ENCODE measurements at places on chromosomes 3 and 15.

DNA sequence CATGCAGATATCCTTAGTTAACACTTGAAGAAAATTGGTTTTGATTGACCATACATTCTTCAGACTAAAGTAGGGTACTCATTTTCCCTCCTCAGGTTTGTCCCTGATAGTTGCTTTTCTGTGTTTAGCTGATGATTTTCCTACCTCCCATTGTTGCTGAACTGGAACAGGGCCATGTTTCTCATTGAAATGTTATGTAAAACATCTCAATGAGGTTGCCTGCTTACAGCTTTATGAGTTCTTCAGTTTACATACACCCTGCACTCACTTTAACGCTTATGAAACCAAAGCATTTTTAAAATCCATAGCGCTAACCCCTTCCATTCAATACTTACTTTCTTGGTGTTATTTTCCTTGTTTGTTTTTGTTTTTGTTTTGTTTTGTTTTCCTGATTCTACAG is 61.9 kb downstream of the HMG20A start:
- no peak for DNase-seq
- H3K4me3 ChIP-seq: no peak overlapping the region
- peak overlapping the region; percentile 96 for H3K27ac ChIP-seq
- peaks cover 2% of the 10 kb centered on the region for H3K27me3 ChIP-seq
- H3K4me1 ChIP-seq: peaks cover 66% of the 10 kb centered on the region

DNA sequence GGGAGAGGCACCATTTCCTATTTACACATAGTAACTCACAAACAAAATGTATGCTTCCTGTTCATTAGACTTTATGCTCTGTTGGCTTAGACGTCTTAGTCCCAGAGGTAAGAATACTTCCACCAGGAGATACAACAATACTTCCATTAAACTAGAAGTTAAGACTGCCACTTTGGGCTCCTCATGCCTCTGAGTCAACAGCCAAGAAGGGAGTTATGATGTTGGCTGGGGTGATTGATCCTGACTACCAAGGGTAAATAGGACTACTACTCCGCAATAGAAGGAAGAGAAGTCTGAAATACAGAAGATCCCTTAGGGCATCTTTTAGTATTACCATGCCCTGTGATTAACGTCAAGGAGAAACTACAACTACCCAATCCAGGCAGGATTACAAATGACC is 43.5 kb upstream of the ABI3BP start:
- no peaks in the 10 kb centered on the region for H3K4me1 ChIP-seq
- no peak overlapping the region for H3K4me3 ChIP-seq
- H3K27ac ChIP-seq: no peak overlapping the region

DNA sequence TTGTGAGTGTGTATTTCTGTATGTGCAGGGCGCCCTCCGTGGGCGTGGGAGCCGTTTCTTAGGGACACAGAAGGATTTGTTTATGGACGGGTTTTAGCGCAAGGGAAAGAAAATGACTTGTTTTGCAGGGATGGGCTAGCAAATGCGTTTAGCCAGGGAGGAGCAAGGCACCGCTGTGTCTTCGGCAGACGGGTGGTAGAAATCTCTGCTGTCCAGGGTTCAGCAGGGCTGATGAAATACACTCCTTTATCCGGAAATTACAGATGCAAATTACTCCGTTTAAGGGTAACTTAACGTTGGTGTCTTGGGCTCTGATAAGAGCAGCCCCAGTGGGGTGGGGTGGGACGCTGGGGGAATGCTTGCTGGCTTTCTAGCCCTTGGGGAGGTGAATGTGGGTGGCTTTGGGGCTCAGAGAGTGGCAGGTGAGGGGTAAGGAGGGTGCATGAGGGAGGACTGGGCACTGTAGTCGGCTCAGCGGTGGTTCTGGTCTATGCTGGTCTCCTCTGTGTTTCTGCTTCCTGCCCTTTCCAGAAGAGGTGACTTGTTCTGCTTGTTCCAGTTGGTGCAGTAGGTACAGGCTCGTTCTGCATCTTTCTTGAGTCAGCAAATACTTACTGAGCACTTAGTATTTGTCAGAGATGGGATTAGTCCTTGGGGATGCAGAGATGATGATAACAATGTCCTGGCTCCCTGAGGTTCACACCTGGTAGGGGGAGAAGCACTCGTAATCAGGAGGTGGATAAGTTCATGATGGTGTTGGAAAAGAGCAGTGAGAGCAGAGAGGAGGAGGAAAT is 954 bp downstream of the SV2B start:
- H3K27ac ChIP-seq: no peak overlapping the region
- H3K4me3 ChIP-seq: peak overlapping the region; percentile 83
- peaks cover 4% of the 10 kb centered on the region for H3K36me3 ChIP-seq
- H3K27me3 ChIP-seq: peaks cover 8% of the 10 kb centered on the region
- peaks cover 19% of the 10 kb centered on the region for H3K4me1 ChIP-seq

DNA sequence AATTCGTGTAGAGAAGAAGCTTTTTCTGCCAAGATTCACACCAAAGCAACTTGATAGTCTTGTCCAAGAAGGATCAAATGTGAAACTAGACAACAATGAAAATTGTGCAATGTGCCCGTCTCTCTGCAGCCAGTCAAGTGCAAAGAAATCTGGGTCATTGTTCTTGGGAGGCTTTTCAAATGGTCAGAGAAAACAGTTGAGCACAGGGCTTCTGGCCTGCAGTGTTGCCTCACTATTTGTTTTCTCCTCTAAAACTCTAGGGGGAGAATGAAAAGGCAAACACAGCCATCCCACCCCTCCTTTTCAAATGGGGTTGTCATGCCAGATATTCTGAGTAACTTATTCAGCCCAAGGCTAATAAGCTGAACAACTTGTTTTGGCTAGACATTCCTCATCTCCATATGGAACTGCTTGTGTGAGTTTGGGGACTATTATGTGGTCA is 417.6 kb upstream of the CDIN1 start:
- H3K27me3 ChIP-seq: no peaks in the 10 kb centered on the region
- no peak overlapping the region for H3K27ac ChIP-seq
- DNase-seq: no peak

GRCh38 chr3:13538520-13539291 is 10.2 kb upstream of the FBLN2 start:
- H3K4me3 ChIP-seq: no peak overlapping the region
- H3K27ac ChIP-seq: no peak overlapping the region
- H3K27me3 ChIP-seq: peaks cover 22% of the 10 kb centered on the region
- DNase-seq: no peak
- peaks cover 19% of the 10 kb centered on the region for H3K4me1 ChIP-seq
